ENCODE measurements at places on chromosomes 1 and 21.

DNA sequence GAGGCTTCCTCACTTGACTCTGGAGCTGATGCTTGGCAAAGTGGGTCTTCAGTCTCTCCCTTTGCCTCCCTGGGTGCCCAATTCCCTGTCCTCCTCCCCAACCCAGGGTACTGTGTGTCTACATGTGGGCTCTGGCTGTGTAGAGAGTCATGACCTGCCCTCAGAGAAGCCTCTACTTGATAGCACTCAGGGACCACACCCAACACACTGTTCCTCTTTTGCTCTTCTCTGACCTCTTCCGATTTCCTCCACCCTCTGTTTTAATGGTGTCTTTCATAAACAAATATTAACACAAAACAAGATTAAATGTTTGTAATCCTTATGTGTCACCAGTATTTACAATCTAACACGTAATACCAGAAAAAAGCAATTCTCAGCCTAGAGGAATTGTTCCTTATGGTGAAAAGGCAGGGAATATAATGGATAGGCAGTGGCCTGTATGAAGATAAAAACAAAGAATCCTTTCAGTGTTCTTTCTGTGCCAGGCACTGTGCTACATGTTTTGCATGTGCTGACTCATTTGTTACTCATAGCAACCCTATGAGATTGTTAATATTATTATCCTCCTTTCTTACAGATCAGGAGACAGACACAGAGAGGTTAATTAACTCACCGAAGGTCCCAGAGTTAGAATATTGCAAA is 58.2 kb downstream of the HSD3B1 start:
- DNase-seq, result no peak

DNA sequence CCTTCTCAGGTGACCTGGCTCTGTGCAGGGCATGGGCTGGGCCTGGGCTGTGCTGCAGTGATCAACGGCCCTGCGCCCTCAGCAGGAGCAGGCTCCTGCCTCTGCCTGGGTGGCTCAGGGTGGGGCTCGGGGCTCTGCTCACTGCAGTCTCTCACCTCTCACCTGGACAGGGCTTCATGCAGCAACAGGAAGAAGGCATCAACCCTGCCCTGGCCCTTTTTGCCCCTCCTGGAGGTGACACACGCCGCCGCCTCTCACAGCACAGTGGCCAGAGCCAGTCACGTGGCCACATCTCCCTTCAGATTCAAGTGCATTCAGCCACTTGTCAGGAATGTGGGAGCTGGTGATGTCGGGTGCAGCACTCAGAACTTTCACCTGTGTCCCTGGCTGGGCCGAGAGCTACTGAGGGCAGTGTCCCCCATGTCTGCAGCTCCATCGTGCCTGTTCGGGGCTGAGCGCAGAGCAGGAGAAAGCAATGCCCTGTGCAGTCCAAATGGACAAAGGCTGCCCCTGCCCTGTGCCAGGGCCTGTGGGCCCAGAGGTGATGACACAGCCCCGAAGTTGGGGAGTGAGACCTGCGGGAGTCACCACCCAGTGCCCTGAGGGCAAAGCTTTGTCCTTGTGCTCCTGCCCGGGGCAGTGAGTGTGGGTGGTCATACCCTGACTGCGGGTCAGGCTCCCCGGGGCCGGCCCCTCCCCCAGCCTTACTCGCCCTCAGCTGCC is 314.0 kb downstream of the PTPRU start:
- no peak for DNase-seq

DNA sequence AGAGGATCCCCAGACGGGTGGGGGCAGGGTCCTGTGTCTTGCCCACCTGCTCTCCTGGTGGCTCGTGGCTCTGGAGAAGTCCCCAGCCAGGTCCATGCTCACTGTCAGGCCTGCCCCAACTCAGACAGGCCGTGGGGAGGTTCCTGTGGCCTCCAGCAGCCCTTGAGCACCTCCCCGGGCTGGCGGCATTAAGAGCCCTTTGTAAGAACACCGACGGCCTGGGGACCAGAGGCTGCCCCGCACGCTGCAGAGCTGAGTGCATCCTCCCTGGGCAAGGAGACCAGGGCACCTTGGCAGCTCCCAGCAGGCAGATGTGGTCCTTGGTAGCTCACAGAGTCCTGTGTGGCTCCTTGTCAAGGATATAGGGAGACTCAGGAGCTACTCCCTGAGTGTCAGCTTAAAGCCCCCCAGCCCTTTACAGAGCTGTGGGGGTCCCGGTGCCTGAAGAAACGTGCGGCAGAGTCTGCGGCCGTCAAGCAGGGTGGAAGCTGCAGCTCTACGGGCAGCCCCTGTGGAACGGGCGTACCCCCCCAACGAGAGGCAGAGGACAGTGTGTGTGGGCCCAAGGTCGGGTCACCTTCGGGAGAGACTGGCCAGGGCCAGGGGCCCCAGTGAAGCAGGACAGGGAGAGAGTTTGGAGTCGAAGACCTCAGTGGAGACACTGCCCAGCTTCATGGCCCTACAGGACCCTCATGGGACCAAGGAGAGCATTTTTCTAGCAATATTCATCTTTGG is 118.6 kb downstream of the PRDM16 start:
- no peak for DNase-seq

GRCh38 chr21:42632771-42633690 is 20.4 kb upstream of the PDE9A start:
- DNase-seq, result no peak

DNA sequence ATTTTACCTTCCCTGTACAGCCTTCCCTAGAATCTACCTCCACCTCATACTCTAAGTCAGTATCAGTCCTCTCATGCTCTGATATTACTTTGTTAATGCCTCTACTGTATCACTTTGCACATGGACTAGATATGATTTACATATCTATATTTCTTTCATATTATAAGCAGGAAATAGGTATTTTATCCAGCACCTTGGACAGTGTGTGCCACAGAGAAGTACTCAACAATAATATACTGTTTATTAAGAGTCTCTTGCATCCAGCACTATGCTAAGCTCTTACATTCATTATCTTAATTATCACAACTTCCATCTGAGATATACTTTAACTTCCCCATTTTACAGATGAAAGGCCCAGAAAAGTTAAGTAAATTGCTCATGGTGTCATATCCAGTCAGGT is 247.9 kb upstream of the DAB1 start:
- DNase-seq, result no peak

DNA sequence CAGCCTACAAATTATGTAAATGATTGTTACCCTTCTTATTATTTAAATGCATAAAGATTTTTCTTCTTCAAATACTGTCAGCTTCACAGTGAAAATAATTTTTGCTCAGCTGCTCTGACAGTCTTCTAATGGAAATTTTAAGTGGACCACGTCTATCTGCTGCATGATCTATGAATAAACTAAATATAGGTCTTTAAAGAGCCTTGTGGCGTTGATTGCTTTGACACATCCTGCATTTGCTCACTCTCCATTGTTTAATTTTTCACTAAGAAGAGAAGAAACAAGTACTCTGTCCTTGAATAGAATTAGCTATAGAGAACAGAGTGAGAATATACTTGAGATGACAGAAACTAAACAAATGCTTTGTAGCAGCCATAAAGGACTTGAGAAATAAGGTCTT is 826.1 kb downstream of the MRPL39 start:
- no peak for DNase-seq

All from fibroblast of skin of left biceps (primary cell).